NCI-H1105 treated with DMSO at 0.1 percent for 48 hours (cell line): ENCODE measurements at places on chromosomes 12 and 14.

- DNase-seq = no peak
Measured at GRCh38 chr12:111748867-111749266, 17.9 kb upstream of the ALDH2 start.

- peak; percentile 62 for DNase-seq
Measured at GRCh38 chr14:41785696-41786095, 179.0 kb downstream of the LRFN5 start.

- DNase-seq = no peak
Measured at GRCh38 chr14:79613625-79614024, 597.7 kb downstream of the DIO2 start.

GRCh38 chr12:97167598-97167997, 260.5 kb downstream of the NEDD1 start:
- no peak for DNase-seq

DNA sequence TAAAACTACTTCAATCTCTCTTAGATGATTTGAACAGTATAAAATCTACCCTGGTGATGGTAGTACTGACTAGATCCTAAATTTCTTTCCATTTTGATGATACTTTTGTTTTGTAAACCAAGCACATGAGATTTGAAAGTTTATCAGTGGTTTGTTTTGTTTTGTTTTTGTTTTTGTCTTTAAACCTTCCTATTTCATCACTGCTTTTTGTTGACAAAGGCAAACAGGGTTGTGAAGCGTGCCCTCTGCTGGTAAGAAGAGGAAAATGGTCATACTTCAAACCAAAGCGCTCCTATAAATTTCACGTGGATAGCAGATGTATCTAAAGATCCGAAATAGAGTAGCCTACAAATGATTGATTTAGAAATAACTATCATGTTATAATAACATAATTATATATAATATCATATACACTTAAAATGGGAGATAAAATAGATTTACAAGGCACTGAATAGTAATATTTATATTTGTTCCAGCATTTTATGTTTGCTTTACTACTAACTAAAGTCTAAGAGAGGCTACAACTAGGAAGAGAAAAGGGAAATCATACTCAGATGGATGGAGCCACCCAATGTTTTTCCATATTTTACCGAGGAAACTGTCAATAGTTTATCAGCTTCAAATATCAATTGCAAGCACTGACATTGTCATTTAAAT, 254.0 kb upstream of the USP15 start:
- peak; percentile 37 for DNase-seq

- DNase-seq = no peak
Measured at GRCh38 chr12:70364695-70365397, 1.2 kb upstream of the KCNMB4 start.

GRCh38 chr12:13504736-13505135, 308.2 kb downstream of the EMP1 start:
- no peak for DNase-seq

DNA sequence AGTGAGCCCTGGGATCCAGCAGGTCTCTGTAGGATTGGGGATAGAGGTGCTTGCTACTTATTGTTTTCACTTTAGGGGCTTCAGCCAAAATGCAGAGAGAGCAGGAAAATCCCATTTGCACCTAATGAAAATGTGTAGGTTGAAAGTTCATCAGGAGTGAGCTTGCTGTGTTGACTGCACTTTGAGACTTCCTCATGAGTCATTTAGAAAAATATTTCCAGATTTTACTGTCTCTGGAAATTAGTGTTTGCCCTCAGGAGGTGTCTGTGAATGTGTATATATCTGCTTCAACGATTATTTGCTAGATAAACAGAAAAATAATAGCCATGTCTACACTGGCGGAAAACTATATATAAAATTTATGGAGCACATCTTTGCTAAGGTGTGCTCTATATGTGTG, 159.3 kb downstream of the CAND1 start:
- DNase-seq = no peak

DNA sequence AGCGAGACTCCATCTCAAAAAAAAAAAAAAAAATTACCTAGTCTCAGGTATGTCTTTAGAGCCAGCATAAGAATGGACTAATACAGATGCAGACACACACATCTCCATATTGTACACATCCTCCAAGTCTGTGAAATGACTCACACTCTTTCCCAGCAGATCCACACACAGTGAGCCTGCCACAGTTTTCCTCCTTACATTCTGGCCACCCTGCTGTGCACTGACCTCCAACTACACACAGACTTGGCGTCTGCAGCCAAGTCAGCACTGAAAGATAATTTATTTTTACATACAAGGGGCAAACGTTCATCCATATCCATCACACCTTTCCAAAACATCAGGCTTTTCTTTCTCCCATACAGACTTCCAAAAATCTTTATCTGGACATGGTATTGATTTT, 115.9 kb downstream of the SLC25A21 start:
- no peak for DNase-seq

GRCh38 chr12:27946421-27946820, 26.1 kb downstream of the PTHLH start:
- no peak for DNase-seq

- DNase-seq = no peak
Measured at GRCh38 chr12:64566831-64567517, 43.3 kb upstream of the RASSF3 start.

- DNase-seq = peak; percentile 10
Measured at GRCh38 chr14:64734990-64735389, 30.8 kb downstream of the PLEKHG3 start.

- DNase-seq = no peak
Measured at GRCh38 chr12:44159216-44159615, 323.3 kb downstream of the TMEM117 start.

- DNase-seq = no peak
Measured at GRCh38 chr12:10952645-10953044, 13.6 kb upstream of the TAS2R14 start.

GRCh38 chr14:69693145-69693544, 73.8 kb upstream of the SRSF5 start:
- DNase-seq = peak; percentile 15

DNA sequence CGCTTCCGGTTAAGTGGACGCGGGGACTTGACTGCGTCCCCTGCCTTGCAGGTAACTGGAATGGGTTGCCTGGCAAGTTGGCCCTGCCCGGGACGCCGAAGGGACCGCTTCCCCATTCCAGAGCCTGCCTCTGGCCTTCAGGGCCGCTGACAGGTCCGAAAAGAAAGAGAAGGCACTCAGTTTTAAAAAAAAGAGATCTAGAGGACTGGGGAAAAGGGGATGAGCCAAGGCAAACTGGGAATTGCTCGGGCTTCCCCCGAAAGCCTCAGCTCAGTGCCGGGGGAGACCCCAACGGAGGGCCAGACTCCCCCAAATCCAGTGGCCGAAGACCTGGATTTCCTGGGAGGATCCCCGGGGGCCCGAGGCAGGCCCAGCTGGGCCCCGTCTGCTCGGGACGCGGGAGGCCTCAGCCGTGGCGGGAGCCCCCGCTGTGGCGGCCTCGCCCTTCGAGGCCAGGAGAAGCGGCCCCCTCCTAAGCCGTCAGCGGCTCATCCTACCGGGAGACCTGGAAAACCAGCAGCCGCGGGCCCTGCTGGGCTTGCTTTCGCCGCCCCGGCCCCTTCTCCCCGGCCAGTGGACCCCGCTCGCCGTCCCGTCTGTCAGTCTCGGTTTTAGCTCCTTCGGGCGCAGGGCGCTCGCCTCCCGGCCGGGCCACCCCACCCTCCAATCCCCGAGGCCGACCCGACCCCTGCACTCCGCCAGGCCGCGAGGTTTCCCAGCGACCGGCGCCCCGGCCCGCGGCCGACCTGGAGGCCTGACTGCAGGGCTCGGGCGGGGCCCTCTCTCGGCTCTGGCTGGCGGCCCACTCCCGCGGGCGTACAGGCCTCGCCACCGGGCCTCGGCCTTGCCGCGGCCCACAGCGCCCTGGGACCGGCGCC, 12.5 kb downstream of the OTX2 start:
- DNase-seq = no peak

DNA sequence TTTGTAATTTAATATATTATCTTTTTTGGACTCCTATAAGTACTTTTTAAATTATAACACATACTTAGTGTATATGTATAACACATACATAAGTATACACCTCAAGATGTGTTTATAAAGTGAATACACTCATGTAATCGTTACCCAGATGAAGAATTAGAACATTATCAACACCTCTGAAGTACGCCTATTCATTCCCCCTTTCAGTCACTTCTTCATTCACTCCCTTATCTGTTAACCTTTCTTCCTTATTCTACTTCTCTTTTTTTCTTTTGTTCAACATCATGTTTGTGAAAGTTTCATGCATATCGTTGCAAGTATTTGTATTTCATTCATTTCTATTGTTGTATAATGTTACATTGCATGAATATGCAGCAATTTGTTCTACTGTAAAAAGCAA, 98.5 kb downstream of the ARID2 start:
- no peak for DNase-seq

- peak; percentile 35 for DNase-seq
Measured at GRCh38 chr14:53953828-53954550, 2.6 kb downstream of the BMP4 start.

DNA sequence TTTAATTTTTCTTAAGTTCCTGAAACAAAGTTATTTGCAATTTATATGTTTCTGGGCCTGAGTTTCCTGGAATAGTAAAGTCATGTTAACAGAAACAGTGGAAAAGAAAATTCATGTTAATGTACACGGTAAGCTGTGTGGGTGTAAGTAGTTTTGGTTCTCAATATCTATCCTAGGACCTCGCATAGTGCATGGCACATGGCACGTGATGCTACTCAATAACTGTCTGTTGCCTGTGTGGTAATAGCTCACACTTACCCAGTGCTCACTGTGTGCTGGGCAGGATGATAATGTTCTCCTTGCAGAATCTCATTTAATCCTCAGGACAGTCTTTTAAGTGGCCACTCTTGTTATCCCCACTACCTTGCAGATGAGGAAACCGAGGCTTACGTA, 100.7 kb downstream of the DUSP16 start:
- DNase-seq = no peak

- DNase-seq = no peak
Measured at GRCh38 chr14:94960285-94961001, 190.5 kb upstream of the GSC start.

DNA sequence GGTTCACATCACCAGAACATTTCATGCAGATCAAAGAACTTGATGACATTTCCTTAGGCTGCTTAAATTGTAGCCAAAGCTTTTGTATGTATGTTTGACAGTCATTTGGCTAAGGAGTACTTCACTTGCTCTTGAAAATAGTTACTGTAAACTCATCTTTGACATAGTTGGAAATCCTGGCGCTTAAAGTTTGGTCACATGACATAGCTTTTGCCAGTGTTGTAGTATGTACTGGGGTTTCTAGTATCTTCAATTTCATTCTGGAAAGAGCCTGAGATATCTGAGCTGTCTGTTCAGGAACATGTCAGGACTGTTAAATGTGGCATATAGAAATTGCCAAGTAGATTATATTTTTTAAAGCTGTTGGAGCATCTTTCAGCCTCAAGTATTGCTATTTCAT, 55.7 kb downstream of the WDR20 start:
- DNase-seq = no peak

DNA sequence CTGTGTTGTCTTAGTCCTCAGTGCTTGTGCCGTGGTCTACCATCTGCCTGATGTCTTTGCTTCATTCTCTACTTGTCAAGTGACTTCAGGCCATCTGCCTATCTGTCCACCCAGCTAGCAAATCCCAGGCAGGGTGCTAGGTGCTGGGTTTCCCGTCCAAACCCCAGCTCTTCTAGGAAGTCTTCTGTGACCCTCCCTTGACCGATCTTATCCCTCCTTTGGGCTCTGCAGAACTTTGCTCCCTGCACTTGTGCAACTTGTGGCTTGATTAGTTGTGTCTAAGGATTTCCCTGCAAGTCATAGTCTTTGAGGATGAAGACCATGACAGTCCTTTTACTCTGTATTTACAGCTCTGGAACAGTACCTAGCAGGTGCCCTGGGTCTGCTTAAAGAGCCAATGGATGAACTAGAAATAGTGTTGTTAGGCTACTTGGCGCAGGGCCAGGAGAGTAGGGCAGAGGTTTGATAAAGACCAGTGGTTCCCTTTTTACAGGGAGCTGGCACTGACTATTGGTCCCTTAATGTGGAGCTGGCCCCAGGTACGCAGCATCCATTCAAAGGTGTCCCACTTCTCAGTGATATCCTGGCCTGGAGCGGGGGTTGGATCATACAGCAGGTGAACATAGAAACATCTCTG, 60.1 kb downstream of the ADCK1 start:
- no peak for DNase-seq

- no peak for DNase-seq
Measured at GRCh38 chr12:62957233-62957953, 22.4 kb upstream of the PPM1H start.

- no peak for DNase-seq
Measured at GRCh38 chr12:4251216-4251891, 22.2 kb upstream of the CCND2 start.

DNA sequence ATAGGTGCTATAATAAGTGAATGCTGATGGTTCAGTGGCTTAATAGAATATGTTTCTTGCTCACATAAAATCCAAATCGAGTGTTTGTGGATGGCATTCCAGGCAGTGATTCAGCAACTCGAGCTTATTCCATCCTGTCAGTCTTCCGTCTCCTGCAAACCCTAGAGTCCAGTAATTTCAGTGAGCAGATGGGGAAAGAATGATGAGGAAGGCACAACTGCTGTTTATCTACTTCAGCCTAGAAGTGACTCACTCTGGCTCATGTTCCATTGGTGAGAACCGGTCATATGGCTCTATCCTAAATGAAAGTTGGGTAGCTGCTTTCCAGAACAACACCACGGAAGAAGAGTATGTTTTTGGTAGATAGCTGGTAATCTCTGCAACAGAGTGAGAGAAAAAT, 421.8 kb upstream of the PDE3A start:
- DNase-seq = no peak

DNA sequence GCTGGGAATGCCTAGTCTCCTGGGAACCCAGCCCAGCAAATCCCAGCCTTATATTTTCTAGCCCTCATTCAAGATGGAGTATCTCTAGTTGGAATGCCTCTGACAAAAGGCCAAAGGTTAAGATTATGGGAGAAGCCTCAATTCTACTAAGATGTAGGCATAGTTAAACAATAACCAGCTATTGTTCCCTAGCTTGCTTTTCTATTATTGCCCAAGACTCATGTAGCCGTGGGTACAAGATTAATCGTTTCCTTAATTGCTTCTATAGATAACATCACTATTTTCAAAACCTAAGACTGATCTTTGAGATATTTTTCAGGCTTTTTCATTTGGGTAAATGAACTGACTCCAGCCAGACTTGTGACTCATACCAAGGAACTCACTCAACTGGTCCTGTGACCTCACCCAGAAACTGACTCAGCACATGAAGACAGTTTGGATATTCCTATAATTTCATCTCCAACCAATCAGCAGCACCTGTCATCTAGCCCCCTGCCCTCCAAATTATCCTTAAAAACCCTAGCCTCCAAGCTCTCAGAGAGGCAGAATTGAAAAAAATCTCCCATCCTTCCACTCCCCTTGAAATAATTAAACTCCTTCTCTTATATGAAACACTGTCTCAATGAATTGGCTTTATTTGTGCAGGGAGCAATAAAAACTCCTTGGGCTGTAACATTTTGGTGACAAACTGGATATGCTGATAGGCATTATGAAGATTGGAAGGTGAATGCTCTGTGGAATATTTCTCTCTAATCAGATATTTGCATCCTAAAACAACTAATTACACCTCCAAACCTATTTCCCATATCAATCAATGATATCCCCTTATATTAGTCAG, 589.0 kb downstream of the C12orf50 start:
- no peak for DNase-seq
